Left lung (tissue), 14 donors: ENCODE measurements at places on chromosomes 1 and 21.

DNA sequence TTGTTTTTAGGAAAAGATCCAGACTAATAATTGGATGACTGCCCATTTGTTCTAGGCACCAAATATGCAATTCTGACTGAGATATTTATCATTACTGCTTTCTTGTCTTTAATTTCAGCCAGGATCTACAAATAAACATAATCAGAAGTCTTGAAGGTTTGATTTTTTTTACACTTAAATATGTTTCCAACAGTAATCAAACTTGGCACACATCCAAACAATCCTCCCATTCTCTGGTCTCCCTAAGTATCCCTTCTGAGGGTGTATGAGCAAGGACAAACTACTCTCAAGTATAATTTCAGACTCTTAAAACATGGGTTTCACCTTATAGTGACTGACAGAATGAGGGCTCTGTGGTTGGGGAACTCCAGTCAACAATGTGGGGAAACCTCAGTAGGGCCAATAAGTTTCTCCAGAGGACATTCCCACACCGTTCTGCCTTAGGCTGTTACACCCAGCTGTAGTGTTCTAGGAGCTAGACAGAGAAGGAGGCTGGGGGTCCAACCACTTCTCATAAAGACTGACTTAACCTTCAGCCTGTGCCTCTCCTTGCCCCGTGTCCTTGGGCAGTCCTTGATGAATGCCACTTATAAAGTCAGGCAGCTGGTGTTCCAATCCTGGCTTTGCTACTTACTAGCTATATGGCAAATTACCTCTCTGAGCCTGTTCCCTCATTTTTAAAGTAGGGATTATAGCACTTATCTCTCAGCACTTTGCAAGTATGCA, 1.5 kb upstream of the PALMD start:
- DNase-seq = no peak

GRCh38 chr1:116259663-116260062, 113.4 kb upstream of the ATP1A1 start:
- no peak for DNase-seq

- no peak for DNase-seq
Measured at GRCh38 chr1:36722871-36723270, 240.2 kb upstream of the CSF3R start.

GRCh38 chr1:32361674-32362473, 411 bp downstream of the FAM229A start:
- peak; percentile 52 for DNase-seq

GRCh38 chr1:93395195-93395594, 49.5 kb downstream of the DR1 start:
- no peak for DNase-seq

DNA sequence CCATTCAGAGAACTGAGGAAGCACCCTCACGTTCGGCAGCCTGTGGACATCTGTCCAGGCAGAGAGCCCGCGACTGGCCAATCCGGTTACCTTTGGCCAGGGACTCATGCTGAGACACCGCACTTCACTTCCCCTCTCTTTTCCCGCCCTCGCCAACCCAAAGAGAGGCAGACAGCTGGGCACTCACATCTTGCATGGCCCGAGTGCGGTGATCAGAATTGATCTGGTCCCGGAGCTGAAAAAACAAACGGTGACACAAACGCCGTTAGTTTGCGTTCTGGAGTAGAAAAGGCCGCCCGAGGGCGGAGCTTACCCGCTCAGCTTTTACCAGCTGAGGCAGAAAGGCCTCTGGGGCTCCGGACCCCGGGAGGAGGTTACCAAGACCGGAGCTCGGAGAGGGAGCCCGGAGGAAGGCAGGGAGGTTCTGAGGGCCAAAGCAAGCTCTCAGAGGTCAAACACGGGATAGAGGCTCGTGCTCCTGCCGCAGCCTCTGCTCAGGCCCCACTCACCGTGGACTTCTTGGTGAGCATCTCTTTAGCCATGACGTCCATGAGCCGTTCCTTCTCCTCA, 376 bp downstream of the SF3A3 start:
- no peak for DNase-seq

- no peak for DNase-seq
Measured at GRCh38 chr1:225860107-225860506, 22.1 kb downstream of the TMEM63A start.

DNA sequence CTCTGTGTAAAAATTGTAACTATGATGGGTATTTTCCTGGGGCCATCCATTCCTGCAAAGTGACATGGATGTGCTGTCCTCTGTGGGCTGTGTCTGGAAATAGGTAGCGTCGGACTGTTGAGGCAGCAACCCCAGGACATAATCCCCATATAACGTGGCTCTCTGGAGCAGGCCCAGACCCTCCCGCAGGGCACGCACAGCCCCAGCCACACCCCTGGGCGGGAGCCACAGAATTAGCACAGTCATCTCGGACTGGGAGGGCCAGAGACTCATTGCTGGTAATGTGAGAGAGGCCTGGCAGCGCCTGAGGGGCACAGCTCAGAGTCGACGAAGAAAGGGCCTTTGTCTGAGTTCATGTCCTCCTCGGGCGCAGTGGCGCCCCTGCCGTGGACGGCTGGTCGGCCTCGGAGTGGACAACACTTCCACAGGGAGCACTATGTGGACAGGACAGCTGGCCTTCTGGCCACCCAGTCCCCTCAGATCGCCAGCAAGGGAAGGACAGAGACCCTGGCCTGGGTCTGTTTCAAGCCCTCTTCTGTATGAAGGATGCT, 20.1 kb downstream of the SIM2 start:
- no peak for DNase-seq

- DNase-seq = peak; percentile 96
Measured at GRCh38 chr1:110034451-110035235, at the start of gene STRIP1. STRIP1 (plus strand) TSS chr1:110034624; CDS start chr1:110034638, 14 bp downstream.

DNA sequence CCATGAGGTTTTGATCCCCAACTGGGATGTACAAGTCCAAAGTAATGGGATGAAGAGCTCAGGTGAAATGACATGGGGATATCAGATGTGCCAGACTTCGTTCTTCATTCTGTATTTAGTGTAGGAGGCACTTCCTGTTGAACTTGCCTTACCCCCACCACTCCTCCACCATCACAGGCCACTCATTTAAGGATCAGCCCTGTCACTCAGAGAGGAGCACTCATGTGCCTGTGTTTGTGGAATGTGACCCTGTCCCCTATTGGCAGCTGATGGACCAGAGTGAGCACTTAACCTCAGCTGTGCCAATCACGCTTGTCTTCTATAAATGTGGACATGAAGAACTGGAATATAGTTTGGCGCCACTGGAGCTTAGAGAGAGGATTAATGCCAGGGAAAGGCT, 91.4 kb upstream of the CTTNBP2NL start:
- no peak for DNase-seq

GRCh38 chr1:118977600-118977999, 10.5 kb downstream of the TBX15 start:
- no peak for DNase-seq

DNA sequence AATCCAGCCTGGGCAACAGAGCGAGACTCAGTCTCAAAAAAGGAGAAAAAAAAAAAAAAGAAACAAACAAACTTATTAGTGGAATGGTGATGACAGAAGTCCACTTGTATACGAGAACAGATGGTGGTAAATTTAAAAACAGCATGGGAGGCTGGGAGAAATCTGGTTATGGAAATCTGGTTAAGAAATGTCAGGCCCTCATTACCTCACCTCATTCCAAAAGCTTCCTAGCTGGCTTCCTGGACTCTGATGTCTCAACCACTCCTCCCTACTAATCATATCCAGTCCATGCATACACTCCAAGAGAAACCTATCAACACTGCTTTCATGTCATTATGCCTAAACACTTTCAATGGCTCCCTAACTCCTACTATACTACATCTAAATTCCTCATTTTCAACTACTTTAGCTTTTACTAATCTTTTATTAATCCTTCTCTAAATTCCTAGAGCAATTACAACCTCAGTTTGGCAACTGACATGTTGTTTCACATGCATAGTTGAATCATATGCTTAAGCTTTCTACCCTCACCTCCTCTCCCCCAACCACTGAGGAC, 52.9 kb downstream of the FOXJ3 start:
- DNase-seq = no peak

DNA sequence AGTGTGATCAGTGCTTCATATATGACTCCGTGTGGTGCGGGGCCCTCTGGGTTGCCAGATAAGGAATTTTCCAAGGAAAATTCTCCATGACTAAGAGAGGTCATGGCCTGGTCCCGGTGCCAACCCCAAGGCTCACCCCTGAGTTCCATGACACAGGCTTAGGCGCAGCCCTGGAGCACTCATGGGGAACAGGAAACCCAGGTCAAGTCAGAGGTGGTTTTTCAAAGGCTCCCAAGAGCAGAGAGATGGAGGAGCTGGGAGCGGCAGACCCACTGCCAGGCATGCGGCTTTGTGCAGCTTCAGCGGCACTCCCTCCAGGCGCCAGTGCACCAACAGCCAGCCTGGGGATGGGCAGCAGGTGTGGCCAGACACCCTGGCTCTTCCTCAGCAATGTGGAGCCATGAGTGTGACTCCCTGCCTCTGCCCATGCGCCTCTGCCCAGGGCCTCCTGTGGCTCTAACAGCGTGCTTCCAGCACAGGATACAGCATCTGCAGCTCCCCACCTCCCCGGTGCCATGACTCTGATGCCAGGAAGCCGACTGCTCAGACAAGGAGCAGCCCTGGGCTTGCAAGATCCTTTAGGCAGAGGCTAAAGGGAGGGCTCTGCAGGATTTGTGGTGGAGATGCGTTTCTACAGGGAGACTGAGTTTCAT, 47.3 kb downstream of the GPR161 start:
- DNase-seq = no peak

DNA sequence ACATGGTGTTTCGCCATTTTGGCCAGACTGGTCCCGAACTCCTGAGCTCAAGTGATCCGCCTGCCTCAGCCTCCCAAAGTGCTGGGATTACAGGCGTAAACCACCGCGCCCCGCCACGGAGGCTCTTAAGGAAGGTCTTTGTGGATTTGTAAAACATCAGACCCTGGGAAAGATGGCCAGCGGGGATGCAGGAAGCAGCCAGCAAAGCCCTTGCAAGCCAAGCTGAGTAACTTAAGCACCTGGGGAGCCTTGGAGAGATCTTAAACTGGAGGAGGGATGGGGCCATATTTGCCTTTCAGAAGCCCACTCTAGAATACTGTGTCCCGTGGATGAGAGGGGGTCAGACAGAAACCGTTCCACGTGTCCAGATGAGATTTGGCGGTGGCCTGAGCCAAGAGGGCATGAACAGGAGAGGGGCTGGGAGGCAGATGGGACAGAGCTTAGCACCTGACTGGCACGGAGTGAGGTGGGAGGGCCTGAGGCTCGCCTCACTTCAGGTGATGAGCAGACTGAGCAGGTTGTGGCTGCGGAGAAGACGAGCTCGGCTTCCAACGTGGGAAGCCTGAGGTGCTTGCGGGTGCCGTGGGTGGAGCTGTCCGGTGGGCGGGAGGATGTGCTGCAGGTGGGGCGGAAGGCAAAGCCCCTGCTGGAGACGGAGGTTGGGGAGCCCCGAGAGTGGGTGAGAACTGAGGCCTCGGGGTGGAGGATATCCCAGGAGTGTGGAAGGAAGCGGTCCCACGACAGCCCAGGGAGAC, 11.7 kb downstream of the C1orf216 start:
- DNase-seq = no peak

- DNase-seq = no peak
Measured at GRCh38 chr21:35843911-35844667, 216.2 kb downstream of the SETD4 start.
